ENCODE measurements at places on chromosomes 11 and 22.

DNA sequence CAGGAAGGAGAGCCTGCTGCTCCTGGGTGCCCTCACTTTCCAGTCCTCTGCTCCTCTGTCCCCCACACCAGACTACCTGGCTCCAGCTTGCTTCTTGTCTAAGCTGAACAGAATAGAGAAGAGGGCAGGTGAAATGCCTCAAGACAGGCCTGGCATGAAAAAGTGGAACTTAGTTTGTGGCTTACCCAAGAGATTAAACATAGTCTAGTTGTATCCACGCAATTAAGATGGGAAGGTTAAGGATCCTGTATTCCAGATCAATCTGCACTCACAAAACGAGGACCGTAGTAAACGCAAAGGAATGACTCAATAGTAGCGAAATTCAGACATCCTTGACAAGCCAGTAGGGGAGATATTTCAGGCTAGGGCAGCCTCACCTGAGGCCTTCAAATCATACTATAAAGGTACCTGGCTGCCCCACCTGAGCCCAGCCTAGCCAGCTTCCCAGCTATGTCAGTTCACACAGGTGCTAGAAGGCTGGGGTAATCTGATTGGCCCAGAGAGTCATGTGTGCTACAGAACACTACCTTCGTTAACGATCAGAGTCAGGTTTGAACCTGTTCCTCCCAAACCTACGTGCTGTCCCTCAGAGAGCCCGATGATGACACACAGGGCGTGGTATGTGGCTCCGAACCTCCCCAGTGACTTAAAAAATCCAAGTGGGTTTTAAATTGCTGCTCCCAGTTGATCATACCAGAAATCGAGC is 46.5 kb downstream of the AHNAK start:
- ATAC-seq: no peak

- no peak for ATAC-seq
Observed at GRCh38 chr11:31641477-31642062, 132.0 kb downstream of the ELP4 start.

- ATAC-seq: no peak
Observed at GRCh38 chr22:34255042-34255441, 334.8 kb upstream of the LARGE1 start.

GRCh38 chr11:130792772-130793171 is 123.5 kb downstream of the SNX19 start:
- ATAC-seq: no peak

GRCh38 chr22:29734838-29735237 is 15.0 kb downstream of the CABP7 start:
- ATAC-seq: no peak

GRCh38 chr11:5291207-5291838 is 10.4 kb downstream of the OR51B4 start:
- no peak for ATAC-seq

DNA sequence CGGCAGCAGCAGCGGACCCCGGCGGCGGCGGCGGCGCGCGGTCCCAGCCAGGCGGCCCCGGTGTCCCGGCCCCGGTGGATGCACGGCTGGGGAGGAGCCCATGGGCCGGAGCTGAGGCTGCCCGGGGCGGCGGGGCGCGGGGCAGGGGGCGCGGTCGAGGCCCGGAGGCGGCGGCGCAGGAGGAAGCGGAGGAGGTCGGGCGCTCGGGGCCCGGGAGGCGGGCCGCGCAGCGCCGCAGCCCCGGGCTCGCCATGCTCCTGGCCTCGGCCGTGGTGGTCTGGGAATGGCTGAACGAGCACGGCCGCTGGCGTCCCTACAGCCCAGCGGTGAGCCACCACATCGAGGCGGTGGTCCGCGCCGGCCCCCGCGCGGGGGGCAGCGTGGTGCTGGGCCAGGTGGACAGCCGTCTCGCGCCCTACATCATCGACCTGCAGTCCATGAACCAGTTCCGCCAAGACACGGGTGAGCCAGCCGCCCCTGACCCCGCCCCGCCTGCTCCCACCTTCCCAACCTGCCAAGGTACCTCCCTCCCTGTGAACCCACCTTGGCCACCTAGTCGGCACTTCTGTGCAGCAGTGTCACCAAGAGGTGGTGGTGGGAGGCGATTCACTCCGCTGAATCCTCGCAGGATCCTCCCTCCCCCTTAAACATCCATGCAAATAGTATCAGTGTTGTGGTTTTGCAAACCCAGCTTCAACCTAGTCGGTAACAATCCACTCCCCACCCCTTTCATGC is 580 bp downstream of the DTX4 start:
- ATAC-seq: peak; percentile 66

- no peak for ATAC-seq
Observed at GRCh38 chr11:69265210-69265609, 28.7 kb upstream of the MYEOV start.

DNA sequence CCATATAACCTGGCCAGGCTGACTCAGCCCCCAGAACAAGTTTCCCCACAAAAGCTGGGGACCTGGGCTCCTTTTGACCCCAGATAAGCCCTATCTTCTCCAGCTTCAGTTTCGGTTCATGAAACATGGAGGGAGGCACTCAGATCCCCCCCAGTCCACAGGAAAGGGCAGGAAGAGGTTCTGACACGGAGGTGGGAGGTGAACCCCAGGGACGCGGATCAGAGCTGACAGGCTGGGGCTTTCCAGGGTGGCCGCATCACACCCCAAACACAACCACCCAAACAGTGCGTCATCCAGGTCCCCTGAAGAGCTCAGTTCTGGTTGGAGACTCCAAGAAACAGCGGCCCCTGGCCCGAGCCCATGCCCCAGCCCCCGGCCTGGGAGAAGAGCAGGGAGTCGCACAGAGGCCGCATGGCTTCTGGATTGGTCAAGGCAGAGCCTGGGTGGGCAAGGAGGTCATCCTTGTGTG is 44.3 kb upstream of the A4GALT start:
- peak; percentile 58 for ATAC-seq

DNA sequence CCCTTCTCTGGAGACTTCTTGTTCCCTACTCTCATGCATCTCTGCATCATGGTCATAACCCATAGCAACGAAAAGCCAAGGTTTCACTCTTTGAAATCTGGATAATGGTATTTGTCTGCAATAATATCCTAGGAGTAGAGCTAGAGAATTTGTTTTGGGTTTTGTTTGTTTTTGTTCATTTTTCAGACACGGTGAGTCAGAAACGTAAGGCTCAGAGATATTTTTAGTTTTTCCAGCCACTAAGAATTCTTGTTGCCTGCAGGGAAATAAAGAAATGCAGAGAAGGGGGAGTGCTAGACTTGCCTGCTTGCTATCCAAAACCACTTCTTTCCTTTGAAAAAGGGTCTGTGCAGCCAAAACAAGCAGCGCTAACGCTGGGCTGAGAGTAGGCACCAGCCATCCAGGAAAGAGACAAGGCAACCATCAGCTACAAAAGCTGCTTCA is 26.0 kb downstream of the POU2AF3 start:
- no peak for ATAC-seq

DNA sequence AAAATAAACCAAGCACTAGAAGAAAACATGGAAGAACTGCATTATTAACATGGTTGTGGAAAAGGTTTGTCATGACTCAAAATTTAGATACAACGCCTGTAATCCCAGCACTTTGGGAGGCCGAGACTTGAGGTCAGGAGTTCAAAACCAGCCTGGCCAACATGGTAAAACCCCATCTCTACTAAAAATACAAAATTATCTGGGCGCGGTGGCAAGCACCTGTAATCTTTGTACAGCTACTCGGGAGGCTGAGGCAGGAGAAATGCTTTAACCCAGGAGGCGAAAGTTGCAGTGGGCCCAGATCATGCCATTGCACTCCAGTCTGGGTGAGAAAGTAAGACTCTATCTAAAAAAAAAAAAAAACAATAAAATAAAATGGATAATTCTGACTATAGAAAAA is 23.7 kb downstream of the GNB1L start:
- ATAC-seq: no peak
